GM06990 (cell line): ENCODE measurements at places on chromosomes 5 and 9.
A peak's percentile ranks its signal among the peaks of the same experiment; 100 is the strongest.

GRCh38 chr9:106963684-106964083 lies 100.7 kb downstream of the ZNF462 start:
- no peak for DNase-seq

DNA sequence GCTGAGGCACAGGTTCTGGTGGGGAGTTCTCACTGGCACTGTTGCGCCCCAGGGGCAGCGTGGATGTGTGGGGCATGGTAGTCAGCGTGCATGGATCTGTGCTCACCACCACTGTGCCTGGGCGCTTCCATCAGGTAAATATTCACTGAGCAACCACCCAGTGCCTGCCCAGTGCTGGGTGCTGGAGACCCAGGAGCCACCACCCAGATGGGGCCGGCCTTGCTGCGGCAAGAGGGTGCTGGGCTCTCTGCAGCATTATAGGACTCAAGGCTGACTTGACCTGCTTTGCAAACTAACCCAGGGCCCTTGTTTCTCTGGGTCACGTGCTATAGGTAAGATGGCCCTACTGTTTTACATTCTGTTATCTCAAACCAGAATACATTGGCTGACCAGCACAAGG lies 60.5 kb downstream of the DAP start:
- no peak for DNase-seq

DNA sequence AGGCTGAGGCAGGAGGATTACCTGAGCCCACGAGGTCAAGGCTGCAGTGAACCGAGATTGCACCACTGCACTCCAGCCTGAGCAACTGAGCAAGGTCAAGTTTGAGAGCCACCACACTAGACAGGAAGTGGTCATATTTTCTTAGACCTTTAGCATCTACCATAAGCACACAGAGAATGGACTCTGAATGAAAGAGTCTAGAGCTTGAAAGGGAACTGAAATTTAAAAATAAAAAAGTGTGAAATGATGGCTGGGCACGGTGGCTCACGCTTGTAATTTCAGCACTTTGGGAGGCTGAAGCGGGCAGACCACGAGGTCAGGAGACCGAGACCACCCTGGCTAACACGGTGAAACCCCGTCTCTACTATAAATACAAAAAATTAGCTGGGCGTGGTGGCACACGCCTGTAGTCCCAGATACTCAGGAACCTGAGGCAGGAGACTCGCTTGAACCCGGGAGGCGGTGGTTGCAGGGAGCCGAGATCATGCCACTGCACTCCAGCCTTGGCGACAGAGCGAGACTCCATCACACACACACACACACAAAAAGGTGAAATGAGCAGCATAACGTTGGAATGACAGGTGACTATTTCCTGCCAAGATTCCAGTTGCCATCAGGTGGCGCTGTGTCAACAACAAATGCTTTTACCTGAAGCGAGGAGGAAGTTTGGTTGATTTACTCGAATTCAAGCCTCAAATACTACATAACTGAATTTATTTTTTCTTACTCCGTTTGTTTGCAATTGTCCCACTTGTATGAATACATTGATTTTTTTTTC lies 21.3 kb upstream of the AK3 start:
- peak; percentile 68 for DNase-seq

- DNase-seq: no peak
Observed at GRCh38 chr9:8188723-8189407, 389.3 kb upstream of the DMAC1 start.

- no peak for DNase-seq
Observed at GRCh38 chr5:1276930-1277329, 17.9 kb downstream of the TERT start.

GRCh38 chr5:173281910-173282309 lies 46.3 kb downstream of the STC2 start:
- DNase-seq: no peak

DNA sequence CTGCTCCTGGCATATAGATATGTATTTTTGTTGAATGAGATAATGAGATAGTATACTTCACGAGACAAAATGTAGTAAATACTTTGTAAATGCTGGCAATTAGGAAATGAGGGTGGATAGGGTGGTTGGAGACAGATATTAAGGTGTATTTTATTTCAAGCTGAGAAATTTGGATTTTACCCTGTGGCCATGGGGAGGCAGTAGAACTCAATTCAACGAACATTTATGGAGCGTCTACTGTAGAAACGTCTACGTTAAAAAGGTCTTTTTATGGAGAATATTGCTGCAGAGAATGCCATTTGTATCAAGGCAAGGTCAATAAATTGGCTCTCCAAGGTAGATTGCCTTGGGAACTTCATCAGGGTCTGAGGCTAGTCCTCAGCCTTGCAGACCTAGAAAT lies 21.5 kb upstream of the RALGPS1 start:
- DNase-seq: no peak

- no peak for DNase-seq
Observed at GRCh38 chr5:149160291-149160787, 19.0 kb downstream of the ABLIM3 start.

DNA sequence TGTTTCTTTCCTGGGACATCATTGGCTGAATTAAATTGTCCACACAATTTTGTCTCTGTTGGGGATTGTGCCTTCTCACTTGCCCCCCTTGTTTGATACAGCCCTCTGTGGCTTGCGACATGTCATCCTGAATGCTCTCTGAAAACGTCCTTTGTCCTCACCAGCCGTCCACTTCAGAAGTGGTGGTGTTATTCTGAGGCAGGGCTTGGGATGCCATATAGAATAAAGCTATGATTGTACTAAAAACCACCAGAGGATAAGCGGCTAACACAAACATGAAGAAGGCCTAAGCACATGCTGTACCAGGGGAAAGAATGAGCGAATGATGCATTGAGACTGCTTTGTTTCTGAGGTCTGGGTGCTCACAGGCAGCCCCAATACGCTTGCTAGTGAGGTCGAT lies 3.5 kb upstream of the SNX30 start:
- DNase-seq: no peak

GRCh38 chr9:90974643-90975245 lies 173.1 kb downstream of the SYK start:
- no peak for DNase-seq

DNA sequence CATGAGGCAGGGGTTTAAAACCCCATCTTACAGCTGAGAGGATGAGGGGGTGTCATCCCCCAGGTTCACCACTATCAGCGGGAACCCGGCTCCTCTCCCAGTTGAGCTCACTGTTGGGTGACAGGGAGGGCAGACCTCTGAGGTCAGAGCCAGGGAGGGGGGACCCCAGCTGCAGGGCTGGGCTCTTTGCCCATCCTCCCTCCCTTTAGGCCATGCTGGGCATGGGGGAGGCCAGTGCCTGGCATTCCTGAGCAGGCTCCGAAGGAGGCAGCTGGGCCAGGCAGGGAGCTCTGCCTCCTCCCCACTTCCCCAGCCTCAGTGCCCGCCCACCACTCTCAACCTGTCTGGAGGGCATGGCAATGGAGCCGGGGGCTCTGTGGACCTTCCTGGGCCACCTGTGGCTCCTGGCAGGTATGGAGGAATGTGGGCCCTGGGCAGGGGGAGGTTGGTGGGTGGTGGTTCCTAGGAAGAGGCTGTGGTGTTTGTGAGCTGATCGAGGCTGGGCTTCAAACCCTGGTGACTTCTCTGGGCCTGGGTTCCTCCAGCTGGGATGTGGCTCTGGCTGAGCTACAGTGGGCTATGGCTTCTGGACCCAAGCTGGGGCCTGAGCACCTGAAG lies 12.6 kb downstream of the CRB2 start:
- DNase-seq: no peak

DNA sequence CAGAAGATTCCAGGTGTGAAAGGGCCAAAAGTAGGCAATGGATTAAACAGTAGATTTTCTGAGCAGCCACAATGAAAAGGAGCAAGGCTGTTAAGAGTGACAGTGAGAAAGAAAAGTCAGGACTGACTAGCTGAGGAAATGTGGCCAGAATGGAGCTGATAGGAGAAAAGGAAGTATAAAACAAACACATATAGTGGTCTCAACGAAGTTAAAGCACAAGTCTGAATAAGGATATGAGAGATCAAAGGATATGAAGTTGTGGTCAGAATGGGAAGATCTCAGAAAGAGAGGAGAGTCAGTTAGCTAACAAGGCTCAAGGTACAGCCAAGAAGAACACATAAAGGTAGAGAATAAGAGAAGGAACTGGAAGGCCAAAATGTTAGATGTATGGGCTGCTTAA lies 39.9 kb downstream of the FNIP1 start:
- DNase-seq: no peak

DNA sequence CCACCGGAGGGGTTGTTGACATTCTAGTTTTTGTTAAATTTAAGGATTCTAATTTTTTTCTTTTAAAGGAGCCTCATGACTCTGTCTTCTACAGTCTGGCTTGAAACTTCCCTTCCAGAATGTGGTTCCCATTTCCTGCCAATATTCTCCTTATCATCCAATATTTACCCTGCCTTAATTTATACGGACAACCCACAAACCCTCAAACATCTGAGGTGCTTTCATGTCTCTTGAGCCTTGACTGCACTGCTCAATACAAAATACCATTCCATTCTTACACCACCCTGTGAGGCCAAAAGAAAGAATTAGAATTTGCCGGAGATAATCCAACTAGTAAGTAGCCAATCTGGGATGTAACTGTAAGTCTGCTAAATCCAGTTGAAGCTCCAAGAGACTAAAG lies 346.5 kb downstream of the SPOCK1 start:
- no peak for DNase-seq

DNA sequence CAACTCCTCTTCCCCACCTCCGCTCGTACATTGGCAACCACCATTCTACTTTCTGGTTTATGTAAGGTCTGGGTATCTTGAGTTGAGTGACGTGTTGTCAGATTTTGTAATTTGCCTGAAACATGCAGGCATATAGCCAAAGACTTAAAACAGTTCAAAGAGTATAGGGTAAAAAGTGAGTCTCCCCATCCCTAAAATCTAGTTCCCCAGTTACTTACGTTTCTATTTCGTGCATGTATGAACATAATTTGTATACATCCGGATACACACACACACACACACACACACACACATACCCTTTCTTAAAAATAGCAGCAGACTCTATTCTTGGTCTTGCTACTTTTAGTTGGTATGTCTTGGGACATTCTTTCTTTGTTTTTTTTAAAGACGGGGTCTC lies 915 bp downstream of the HSDL2 start:
- DNase-seq: peak; percentile 45

- no peak for DNase-seq
Observed at GRCh38 chr5:116660929-116661328, 86.3 kb upstream of the SEMA6A start.

GRCh38 chr9:83061036-83061435 lies 1.9 kb downstream of the RASEF start:
- DNase-seq: no peak

GRCh38 chr9:114883709-114884108 lies 46.7 kb downstream of the TNFSF8 start:
- DNase-seq: no peak

DNA sequence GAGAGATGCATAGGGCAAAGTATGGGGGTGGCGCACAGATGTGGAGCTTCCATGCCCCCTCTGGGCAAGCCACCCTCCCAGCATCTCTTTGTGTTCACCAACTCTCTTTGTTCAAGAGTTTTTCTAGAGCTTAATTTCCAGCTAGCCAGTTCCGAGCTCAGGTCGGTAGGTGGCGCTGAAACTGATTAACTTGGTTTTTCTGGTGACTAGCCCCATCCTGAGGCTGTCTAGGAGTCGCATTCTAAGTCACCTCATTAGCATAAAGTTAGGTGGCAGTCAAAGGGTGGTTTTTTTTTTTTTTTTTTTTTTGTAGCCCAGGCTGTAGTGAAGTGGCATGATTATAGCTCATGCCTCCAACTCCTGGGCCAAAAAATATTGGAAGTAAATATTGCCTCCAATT lies 476.4 kb downstream of the KDM4C start:
- DNase-seq: peak; percentile 9

DNA sequence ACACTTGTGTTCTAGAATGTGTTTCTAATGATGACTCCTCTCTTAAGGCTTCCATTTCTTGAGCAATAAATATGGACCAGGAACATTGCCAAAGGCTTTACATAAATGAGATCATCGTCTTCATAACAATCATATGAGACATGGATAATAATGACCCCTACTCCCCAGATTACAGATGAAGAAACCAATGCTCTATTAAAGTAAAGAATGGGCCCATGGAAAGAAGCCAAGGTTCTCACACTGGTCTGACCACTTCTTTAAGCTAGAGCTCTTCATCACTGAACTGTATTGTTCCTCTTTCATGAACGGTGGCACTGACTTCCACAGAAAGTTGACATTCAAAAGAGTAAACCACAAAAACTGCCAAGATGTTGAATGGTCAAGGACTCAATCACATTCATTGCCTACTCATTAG lies 65.3 kb downstream of the MARCHF3 start:
- DNase-seq: no peak

DNA sequence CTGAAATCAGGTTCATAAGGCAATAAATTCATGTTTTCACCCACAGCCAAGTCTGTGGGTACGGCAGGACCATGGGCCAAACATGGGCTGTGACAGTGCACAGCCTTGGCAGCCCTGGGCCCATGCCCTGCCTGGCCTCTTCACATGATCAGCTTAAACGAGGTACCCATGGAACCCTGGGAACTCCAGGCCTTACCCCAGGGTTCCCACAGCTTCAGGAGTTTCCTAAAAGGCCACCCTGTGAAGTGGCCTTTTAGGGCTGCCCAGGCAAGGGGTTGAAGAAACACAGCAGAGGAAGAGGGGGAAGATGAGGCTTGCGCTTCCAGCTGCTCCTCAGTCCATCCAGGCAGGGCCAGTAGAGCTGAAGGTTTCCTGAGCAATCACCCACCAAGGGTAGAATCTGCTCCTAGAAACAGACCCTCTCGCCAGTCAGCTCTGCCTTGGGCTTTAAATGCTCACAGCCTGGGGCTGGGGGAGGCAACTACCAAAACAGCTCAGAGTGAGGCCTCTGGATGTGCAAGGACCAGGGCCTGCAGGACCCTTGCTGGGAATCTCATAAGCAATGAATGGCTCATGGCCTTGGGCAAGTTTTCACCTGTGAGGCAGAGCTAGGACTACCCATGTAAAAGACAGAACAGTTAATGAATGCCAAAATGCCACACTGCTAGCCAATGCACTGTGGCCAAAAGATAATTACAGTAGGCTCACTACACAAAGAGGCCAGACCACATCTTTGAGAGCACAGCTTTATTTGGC lies 79.3 kb upstream of the LRRTM2 start:
- no peak for DNase-seq

- DNase-seq: no peak
Observed at GRCh38 chr5:127863161-127863560, 160.0 kb downstream of the CCDC192 start.

DNA sequence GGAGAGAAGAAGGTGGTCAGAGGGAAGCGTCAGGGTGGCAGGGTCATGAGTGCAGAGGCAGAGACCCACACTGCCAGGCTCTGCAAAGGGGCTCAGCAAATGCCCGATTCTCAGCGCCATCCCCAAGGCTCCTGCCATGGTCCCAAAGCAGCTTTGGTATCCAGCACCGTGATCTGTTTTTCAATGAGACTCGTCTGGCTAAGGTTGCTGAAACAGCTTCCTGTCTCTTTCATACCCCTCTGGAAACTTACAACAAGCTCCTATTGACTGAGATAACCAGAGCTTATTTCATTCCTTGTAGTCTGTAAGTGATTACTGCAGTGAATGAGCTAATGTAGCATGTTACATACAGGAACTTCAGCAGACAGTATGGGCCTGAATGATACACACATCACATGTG lies 568.6 kb upstream of the DAP start:
- DNase-seq: no peak

- no peak for DNase-seq
Observed at GRCh38 chr5:145980718-145981117, 44.3 kb downstream of the SH3RF2 start.
